ENCODE measurements at places on chromosomes 2 and 18.

GRCh38 chr2:171793691-171794678, 100.1 kb downstream of the SLC25A12 start:
- no peak for DNase-seq

DNA sequence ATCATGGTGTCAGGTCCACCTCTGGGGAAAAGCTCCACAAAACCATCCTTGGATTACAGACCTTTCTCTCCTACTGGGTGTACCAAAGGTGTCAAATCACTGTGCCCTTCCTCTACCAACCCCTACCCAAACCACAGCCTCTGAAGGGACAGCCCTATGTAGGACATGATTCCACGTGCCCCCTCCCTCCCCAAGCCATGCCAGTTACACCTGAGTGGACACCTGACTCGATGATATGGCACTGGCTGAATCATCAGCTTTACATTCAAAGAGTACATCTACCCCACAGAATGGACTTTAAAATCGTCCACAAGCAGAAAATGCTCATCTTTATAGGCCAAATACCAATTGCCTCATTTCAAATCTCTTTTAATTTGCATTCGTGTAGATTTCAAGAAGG, 26.0 kb downstream of the TRABD2A start:
- no peak for DNase-seq

- no peak for DNase-seq
These were observed 1131.6 kb upstream of the TMEFF2 start for GRCh38 chr2:193326296-193326695.

GRCh38 chr2:128643221-128644065, 324.8 kb upstream of the HS6ST1 start:
- no peak for DNase-seq

DNA sequence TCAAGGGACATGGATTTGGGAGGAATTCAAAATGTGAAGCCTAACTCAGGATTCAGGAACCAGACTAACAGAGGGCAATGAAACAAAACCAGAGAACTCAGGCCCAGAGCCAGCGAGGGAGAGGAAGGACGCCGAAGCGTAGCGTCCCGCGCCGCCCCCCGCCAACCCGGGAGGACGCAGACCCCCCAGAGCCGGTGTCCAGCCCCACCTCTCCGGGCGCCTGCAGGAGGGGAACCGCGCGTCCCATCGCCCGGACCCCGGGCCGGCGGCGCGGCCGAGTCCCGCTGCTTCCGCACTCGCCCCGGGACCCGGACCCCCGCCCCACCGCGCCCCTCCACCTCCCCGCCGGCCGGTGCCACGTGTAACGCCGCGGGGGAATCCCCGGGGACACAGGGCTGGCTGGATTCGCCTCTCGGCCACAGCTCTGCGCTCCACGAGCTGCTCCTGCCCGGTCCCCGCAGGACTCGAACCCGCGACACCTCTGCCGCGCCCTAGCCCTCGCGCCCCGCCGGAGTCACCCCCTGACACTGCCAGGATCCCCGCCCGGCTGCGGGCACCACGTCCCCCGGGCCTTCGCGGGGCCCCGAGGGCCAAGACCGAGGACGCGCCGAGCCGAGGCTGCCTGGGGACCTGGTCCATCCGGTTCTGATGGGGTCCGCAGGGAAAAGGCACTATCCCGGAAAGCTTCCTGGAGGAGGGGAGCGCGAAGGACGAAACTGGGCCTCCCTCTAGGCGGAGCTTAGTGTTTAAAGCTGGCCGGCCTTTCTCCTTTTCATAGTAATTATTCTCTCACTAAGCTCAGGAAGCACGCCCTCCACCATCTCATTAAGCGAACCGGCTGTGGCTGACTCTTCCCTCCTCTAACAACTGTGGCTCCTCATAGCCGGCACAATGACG, 40.4 kb upstream of the FAM124B start:
- no peak for DNase-seq

GRCh38 chr2:111946294-111947114, 48.1 kb downstream of the MERTK start:
- no peak for DNase-seq
